NCI-H2081 (cell line): ENCODE measurements at places on chromosomes 16 and 17.

GRCh38 chr16:17224350-17224749, 246.4 kb downstream of the XYLT1 start:
- no peak for DNase-seq

- DNase-seq: no peak
Measured at GRCh38 chr17:44084131-44084538, 13.6 kb downstream of the G6PC3 start.

DNA sequence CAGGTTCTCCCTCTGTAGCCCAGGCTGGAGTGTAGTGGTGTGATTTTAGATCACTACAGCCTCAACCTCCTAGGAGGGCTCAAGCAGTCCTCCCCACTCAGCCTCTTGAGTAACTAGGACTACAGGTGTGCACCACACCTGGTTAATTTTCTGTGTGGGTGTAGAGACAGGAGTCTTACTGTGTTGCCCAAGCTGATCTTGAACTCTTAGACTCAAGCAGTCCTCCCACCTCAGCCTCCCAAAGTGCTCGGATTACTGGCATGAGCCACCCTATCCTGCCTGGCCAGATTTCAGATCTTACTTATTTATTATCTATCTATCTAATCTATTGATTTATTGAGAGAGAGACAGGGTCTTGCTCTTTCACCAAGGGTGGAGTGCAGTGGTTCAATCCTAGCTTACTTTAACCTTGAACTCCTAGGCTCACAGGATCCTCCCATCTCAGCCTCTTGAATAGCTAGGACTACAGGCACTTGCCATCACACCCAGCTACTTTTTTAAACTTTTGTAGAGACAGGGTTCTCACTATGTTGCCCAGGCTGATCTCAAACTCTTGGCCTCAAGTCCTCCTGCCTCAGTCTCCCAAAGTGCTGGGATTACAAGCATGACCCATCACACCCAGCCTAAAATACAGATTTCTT, 61.8 kb downstream of the TUBD1 start:
- no peak for DNase-seq

DNA sequence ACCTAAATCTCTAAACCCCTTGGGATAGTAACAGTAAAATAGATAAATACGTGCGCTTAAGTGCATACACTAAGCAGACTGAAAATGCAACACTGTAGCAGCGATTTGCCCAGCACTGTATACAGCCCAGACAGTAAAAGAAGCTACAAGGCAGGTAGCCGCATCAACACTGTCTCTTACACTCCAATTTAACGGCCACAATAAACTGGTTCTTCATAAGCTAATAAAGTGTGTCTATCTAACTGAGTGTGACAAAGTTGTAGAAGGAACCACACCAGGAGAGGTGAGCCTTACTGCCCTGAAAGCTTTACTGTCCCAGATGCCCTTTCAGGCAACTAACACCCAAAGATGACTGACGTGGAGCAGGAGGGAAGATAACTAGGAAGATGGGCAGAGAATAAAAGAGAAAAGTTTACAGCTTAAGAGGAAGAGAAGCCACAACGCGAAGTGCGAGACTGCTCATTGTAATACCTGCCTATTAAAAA, 847 bp downstream of the ZDHHC7 start:
- DNase-seq: no peak

DNA sequence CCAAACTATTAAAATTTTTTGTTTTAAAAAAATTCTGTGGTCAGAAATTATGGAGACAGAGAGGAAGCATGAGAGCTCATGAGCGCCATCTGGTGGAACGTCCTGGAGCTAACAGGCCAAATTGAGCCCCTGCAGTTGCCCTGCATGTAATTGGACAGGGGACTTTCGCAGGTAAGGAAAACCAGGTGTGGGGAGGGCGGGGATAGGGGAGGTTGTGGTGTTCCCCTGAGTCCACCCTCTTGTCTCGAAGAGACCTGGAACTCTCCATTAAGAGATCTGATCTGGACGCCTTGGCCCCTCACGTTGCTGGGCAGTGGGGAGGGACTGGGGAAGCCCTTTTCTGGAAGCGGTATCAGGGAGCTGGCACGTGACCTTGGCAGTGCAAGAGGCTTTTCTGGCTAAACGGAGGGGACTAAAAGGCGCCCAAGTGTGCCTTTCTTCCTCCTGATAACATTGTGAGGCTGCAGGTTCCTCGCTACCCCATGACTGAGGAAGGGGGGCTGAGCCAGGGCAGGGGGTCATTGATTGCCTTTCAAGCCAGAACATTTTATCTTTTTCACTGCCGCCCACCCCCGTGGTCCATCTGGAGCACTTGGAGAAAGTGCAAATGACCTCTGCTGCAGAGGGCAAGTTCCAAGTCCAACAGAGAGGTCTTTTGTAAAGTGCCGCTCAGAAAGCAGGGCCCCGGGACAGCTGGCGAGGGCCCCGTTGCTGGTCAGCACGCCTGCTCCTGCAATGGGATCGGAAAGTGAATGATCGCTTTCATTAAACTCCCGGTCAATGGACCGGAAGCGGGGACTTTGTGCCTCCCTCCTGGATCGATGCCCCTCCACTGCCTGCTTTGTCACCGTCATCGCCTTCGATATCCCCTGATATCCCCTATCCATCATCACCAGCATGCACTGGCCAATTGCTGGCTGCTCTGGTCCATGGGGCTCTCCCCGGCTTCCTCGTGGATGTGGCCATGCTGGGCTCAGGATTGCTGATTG, 18.4 kb downstream of the PDILT start:
- DNase-seq: peak; percentile 19

DNA sequence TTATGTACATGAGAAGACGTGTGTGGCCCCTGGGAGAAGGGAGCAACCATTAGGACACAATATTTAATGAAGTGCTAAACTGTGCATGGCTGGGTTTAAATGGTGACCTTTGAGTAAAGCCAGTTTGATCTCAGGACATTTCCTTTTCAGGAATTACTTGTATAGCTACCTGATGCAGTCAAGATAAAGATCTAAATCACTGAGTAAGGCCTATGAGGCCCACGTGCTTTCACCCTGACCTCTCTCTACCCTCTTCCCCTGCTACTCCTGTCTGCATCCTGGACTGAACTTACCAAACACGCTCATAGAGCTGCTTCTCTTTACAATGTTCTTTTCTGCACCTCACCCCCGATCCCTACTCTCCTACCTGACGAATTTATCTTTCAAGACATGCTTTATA, 98.9 kb downstream of the GRIN2A start:
- DNase-seq: no peak

DNA sequence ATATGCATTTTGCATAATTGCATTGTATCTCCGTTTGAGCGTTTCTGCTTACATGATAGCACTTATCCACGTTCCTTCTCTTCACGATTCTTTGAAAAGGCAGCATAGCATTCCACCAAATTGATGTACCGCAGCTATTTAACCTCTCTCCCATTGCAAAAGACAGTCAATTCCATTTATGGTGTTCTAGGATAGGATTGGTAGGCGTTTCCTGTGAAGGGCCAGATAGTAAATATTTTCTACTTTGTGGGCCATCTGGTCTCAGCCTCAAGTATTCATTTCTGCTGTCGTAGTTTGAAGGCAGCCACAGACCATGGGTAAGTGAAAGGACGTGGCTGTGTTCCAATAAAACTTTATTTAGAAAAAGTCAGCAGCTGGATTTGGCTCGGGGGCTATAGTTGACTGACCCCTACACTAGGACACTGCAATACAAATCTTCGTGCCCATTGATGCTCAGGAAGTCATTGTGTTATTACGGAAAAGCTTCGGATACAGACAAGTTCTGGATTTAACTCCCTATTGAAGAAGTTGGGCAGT, 10.1 kb downstream of the SNX29 start:
- no peak for DNase-seq

DNA sequence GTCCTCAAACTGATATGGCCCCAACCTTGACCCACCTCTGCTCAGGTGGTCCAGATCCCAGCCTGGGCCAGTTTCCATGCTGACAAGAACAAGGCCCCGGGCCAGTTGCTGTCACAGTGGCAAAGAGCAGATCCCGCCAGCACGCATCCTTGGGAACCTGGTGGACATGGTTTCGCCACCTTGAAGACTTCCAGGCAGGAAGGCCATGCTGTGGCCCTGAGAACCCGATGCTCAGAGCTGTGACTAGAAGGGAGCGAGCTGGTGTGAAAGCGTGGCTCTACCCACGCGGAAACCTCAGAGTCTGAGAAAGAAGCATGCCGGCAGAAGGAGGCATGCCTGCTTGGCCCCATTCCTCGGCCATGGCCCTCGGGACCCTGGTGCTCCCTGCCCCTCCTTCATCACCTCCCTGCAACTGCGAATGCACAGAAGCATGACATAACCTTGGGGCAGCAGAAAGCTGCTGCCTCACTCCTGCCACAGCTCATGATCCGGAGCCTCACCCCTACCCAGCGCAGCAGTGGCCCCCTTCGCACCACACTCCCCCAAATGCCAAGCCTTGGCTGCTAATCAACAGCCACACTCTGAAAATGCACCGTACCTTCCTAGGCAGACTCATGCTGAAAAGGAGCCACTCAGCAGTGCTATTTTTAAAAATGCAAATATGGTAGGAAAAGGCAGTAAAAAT, 33.2 kb downstream of the UBE2O start:
- DNase-seq: no peak

GRCh38 chr16:51592001-51592501, 441.0 kb upstream of the SALL1 start:
- DNase-seq: no peak
